ENCODE measurements at places on chromosomes 6 and 20.

DNA sequence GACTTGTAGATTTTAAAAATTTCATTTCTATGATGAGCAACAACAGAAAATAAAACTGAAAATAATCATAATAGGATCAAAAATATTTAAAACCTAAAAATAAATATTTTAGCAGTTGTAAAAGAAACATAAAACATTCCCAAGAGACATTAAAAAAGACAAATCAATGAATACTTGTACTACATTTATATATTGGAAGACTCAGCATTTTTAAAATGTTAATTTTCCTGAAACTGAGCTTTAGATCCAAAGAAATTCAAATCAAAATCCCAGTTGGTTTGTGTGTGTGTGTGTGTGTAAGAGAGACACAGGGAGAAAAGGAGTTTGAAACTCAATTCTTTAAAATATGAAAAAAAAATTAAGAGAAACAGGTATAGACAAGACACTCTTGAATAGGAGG is 38.7 kb upstream of the DSE start:
- no peak for DNase-seq

GRCh38 chr6:46221222-46221793 is 50.5 kb upstream of the ENPP5 start:
- DNase-seq = peak; percentile 72

- no peak for DNase-seq
Observed at GRCh38 chr6:6169141-6169540, 151.3 kb downstream of the F13A1 start.

DNA sequence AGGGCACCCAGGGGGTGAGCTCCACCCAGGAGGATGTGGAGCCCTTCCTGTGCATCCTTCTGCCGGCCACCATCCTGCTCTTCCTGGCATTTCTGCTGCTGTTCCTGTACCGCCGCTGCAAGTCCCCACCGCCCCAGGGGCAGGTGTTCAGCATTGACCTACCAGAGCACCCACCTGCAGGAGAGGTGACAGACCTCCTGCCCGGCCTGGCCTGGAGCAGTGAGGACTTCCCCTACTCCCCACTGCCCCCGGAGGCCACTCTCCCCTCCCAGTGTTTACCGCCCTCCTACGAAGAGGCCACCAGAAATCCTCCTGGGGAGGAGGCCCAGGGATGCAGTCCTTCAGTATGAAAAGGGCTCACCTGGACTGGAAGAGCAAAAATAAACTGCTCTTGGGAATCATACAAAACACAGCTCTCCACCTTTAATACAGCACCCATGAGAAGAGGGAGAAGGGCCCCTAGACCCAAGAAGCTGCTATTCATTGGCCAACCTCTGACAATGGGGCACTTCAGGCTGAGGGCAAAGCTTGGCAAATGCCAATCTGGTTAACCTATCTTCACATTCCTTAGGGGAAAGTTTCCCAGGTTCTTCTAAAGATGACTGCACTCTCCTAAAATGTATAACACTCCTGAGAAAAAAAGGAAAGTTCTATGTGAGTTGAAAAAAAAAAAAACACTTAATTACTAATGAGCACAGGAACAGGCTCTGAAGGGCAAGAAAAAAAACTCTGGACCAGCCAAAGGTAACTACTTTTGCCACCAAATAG is 5.0 kb downstream of the SMIM28 start:
- DNase-seq = no peak

DNA sequence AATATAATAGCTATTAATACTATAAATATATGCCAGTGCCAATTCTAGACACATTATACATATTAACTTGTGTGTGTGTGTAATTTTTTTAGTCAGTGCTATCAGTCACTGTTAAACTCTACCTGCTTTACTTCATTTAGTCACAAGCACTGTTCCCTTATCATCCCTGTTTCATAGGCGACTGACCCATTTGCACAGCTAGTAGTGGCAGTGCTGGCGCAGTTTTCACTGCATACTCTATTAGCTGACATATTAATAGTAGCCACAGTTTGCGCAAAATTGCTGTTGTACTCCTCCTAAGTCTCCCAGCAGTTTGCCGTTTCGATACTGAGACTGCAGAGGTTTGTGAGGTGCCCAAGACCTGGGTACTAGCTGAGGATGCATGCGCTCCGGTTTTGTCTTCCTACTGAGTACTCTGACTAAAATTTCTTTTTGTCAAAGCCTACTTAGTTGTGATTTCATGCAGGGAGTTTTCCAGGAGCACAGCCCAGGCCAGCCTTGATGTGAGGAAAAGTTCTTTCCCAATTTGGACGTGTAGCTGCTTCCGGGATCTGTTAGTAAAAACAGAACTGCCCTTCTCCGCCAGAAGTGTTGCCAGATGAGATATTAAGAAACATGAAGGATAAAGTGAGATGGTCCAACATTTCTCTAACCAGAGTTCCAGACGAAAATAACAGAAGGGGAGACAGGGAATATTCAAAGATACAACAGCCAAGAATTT is 5.6 kb downstream of the BAG2 start:
- DNase-seq = no peak

- DNase-seq = no peak
Observed at GRCh38 chr6:147023581-147023980, 180.6 kb upstream of the STXBP5 start.

DNA sequence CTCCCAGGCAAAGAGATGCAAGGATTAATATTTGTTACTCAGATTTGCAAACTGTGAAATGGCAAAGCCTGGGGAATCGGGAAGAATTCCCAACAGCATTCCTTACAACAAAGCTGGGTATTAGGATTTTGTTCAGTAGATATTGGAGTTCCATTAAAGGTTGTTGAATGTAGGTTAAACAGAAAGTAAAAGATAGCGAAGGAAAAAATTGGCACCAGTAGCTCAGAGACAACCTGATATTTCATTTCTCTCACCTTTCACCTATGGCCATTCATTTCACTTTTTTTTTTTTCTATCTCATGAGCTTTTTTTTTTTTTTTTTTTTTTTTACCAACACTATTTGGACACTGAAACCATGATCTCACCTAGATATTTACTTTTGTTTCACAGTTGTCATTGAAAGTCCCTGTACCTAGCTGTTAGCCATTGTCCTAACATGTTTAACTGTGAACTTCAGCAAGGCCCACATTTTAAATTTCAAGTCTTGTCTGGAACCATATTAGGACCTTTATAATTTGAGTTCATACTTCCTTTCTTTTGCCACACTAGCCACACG is 552.5 kb downstream of the HAO1 start:
- DNase-seq = no peak

DNA sequence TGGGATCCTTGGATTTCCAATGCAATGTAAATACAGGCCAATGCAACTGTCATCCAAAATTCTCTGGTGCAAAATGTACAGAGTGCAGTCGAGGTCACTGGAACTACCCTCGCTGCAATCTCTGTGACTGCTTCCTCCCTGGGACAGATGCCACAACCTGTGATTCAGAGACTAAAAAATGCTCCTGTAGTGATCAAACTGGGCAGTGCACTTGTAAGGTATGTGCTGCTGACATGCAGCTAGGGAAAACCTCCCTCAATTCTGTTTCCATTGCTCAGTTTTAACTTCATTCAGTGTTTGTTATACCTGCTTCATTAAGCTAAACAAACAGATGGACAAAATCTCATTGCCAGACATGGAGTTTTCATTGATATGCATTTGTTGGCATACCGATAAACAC is 397.1 kb downstream of the ARHGAP18 start:
- no peak for DNase-seq

DNA sequence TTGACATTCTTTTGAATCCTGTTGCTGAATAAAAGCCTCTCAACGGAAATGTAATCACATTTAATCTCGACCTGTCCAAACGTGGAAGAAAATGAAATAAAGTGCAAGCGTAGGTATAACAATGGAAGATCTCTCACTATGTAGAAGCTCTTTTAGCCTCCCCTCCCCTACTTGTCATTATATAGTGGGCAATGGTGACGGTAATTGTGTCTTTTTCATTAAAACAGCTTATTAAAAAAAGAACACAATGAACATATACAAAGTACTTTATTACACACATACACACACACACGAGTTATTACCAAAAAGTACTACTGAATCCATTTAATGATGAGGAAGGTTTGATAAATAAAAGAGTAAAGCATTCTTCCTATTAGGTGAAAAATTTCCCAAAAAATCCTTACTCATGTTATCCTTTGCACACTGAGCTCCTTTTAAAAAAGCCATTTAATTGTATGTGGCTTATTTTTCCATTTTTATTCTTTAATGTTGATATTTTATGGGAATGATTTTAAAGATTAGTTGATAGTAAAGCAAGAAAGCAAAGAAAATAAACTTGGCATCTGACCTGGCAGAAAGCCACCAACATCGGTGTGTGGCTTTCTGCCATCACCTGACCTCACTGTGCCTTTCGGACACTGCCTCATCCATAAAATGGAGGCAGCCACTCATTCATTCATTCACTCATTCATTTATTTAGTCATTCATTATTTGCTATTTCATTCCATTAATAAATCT is 493 bp upstream of the SGK1 start:
- no peak for DNase-seq

GRCh38 chr20:21682521-21682954 is 22.9 kb upstream of the PAX1 start:
- peak; percentile 94 for DNase-seq

DNA sequence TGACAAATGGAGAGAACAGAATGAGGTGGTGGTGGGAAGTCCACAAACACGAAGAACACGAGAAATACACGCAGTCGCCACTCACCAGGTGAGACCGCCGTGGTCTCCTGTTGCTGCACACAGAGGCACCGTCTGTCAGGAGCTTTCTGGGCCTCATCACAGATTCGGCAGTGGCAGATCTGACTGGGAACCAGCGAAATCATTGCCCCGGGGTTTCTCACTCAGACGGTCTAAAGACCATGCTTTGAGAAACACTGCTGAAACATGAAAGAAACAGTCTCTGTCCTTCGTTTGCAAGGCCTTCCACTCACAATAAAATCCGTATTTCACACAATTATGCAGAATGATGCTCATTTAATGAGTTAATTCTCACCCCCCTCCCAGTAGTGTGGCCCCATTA is 130.9 kb upstream of the AFDN start:
- no peak for DNase-seq

- DNase-seq = no peak
Observed at GRCh38 chr6:22613695-22614094, 44.3 kb downstream of the HDGFL1 start.

DNA sequence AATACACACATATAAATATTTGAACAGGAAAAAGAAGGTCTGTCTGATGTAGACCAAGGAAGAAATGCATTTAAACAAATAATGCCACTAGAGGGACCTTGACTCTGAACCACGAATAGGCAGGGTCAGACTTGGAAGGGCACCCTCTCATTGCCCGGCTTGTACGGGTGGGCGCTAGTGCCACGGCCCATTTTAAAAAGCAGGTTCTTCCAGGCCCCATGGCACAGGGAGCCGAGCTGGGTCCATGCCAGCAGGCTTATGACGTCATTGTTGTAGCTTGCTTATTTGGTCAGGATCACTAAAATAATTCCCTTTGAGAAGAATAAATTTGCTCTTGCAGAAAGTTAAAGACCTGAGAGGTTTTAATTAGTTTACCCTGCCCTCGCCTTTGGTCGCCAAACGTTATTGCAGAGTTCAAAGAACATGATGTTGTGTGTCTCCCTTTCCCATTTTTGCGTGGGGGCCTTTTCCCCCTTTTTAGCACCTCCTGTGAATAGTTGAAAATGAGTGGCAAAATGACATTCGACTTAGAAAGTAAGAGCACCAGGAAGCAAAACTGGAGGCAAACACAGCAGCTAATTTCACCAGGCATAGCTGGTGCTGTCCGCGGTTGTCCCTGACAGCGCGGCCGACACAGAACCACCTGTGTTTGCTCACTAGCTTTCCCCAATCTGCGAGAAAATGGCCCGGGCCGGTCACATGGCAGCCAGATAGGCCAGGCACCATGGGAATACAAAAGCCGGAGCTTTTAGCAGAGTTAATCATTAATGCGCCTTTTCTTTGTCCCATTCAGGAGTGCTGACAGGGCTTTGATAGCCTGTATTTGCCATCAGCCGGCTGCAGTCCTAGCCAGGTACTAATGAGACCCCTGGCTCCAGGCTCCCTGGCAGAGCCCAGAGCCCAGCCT is 93.8 kb downstream of the FOXA2 start:
- peak; percentile 82 for DNase-seq

DNA sequence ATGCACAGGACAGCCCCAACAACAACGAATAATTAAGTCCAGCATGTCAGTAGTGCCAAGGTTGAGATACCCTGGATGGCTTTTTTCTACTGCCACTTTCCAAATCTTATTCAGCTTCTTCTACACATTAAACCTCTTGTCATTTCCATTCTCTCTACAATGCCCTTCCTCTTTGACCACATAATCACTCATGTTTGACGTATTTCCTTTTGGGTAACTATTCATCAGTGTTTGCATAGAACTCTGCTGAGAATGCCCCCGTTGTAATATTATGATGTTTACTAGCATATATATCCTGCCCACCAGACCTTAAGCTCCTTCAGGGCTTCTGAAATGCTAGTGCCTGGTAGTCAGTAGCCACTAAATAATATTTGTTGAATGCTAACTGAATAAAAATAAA is 515.3 kb upstream of the RNF217 start:
- no peak for DNase-seq

DNA sequence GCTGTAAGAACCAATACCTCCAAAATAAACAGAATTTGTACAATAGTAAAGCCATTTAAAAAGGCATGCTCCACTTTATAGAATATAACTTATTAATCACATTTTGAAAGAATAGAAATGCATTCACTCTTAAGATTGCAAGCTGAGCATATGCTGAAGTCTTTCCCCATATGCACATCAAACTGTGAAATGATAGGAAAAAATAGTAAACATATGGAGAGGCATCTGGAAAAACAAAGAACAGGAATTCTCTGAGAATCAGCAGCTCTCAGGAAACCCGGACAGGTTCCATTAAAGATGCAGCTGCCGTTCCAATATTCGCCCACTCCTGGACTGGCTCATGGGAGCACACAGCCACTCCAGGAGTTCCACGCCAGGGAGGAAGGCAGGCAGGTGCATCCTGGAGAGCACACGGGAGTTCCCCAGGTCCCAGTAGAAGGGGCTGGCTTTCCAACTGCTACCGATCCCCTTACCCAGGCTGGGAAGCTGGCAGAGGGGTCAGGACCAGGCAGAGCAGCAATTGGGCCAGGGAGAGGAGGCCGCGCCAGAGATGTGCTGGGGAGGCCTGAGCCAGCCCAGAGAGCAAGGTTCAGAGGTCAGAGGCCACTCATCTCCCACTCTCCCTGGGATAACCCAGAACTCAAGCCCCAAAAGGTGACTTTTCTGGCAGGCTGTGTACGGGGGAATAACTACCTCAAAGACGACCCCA is 111.1 kb downstream of the DLL1 start:
- peak; percentile 34 for DNase-seq
